H4 (cell line): ENCODE measurements at places on chromosomes 1 and 21. TPM values are rescaled to one million over a fixed set of nuclear protein-coding genes. Genes with fewer than 3 reads are reported as not detected.

GRCh38 chr1:26022404-26022779 is 817 bp downstream of the EXTL1 start:
- no peak for DNase-seq

Gene CHI3L2
- total RNA-seq: not detected in 2 replicates

Gene IFI6
- 257 and 342 TPM in 2 replicates for total RNA-seq

Gene LMX1A
- total RNA-seq: not detected in 2 replicates

Gene CD5L
- not detected in 2 replicates for total RNA-seq
